ENCODE measurements at places on chromosomes 1 and 21.

- no peak for DNase-seq
Measured at GRCh38 chr1:3807769-3808168, 11.5 kb upstream of the LRRC47 start.

DNA sequence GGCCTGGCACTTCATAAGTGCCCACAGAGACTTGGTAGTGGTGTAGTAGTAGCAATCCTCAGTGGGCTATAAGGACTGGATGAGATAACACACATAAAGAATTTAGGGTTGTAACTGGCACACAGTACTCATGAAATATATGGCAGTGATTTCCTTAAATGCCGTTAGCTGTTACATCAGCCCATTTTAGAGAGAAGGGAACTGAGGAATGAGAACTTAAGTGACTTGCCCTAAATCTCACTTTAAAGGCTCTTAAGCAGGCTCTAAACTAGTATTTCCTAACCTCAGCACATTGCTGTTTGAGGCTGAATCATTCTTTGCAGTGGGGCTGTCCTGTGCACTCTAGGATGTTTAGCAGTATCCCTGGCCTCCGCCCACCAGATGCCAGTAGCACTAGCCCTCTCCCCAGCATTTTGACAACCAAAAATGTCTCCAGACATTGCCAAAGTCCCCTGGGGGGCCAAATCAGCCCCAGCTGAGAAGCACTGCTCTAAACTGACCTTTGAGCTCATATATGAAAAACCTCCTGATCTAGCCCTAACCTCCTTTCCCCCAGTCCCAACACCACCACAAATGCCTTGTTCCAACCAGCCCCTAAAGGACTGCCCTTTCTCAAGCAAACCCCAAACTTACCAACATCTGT, 11.6 kb downstream of the CAMK2N1 start:
- DNase-seq, result no peak

- DNase-seq, result no peak
Measured at GRCh38 chr1:160451859-160452232, 51.5 kb downstream of the VANGL2 start.

GRCh38 chr1:111958851-111959250, 30.6 kb downstream of the KCND3 start:
- no peak for DNase-seq

DNA sequence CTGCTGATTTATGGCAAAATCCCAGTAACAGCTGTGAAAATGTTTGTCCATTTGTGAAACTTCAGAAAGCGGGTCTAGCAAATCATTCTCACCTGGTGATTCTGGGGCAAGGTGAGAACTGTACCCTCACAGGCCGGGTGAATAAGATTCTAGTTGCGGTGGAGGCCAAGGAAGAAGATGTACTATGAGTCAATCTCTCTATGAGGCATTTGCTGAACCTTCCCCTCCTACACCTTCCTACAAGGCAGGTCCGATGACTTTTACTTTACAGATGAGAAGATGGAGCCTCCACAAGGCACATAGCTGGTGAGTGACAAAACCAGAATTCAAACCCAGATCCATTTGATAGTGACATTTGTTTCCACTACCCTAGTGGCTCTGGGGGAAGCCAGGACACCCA, 72.7 kb downstream of the BACH1 start:
- no peak for DNase-seq

- no peak for DNase-seq
Measured at GRCh38 chr1:219574484-219575087, 38.3 kb downstream of the ZC3H11B start.

- no peak for DNase-seq
Measured at GRCh38 chr1:40633523-40633922, 32.0 kb downstream of the RIMS3 start.

DNA sequence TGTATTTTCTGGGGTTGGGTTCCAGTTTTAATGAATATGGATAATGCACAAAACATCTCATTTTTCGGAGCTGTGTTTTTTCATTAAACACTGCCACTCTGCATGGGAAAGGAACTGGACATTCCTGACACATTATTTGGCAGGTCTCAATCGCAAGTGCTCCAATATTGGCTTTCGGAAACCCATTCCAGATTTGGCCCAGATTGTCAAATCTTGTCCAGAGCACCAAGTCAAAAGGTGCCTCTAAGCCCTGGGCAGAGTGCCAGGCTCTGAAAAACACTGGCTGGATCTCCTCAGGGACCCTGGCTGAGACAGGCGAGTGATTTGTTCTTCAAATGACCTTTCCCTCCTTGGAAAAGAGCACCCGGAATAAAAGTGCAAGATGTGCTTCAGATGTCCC, 68.4 kb upstream of the MRPS6 start:
- DNase-seq, result no peak

DNA sequence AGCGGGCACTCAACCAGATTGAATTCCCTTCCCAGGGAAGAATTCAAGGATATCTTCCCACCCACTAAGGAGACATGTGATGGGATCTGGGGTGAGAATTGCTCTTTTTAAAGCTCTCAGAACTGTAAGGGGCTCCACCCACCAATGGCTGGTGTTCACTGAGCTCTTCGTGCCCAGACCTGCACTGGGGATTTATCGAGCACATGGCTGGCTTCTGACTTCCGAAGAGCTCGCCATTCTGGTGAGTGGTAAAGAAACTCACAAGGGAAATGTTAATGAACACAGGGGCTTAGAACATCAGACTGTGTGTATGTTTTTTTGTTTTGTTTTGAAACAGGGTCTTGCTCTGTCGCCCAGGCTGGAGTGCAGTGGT, 9.8 kb downstream of the PADI3 start:
- no peak for DNase-seq

DNA sequence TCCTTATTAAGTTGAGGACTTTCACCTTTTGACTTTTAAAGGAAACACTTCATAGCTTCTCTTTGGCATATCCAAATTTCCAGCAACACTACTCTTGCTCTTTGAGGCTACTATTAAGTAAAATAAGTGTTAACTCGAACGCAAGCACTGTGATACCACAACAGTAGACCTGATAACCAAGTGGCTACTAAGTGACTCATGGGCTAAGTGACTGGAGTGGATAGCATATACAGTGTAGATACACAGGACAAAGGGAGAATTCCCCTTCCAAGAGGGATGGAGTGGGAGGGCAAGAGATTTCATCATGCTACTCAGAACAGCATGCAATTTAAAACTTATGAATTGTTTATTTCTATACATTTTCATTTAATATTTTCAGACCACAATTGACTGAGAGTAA, 9.8 kb upstream of the KCNA3 start:
- no peak for DNase-seq

DNA sequence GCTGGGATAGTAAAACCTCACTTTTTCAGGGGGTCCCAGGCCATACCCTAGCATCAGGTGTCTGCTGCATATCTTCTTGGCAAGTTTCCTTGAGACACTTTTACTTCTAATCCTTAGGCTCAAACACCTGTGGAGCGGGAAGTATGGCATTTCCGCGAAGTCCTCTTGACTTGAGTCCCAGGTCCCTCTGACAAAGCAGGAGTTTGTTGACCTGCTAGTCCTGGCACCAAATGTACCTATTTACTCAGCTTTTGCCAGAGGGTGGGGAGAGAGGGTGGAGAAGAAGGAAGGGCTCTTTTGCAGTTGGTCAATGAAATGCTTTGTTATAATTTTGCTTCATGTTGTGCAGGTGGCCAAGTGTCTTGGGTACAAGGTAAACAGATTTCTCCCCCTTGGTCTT, 59.7 kb downstream of the CLIC6 start:
- no peak for DNase-seq

GRCh38 chr1:21894034-21894881, 42.9 kb downstream of the HSPG2 start:
- no peak for DNase-seq

GRCh38 chr1:205988585-205988995, 14.6 kb downstream of the RAB7B start:
- no peak for DNase-seq

- DNase-seq, result no peak
Measured at GRCh38 chr1:215459136-215459535, 108.0 kb upstream of the KCTD3 start.

DNA sequence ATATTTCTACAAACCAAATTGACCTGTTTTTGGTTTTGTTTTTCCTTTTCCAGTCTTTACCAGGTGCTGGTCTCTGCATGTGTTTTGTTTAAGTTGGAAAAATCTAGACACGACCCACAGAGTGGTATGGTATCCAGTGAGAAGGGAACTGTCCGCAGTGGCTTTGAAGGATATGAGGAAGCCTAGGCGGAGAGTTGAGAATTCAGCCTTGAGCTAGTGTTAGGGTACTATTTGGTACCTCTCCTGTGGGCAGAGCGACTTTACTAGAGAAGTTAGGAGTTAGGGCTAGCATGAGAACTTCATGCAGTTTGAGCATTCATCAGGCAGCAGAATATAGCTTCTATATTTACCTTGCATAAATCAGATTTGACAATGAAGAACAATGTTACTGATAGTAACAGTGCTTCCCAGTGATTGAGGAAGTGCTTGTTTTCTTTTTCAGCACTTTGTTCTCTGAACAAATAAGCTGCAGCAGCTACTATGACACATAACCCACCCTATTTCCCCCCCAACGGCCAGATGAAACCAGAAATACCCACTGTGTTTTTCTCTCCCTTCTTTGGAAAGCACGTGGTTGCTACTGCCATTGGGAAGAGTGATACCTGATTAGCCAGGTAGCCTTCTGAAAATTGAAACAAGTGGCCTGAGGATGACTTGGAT, 19.0 kb downstream of the MRPS6 start:
- no peak for DNase-seq

- DNase-seq, result no peak
Measured at GRCh38 chr1:155888481-155888880, 22.7 kb downstream of the RIT1 start.

DNA sequence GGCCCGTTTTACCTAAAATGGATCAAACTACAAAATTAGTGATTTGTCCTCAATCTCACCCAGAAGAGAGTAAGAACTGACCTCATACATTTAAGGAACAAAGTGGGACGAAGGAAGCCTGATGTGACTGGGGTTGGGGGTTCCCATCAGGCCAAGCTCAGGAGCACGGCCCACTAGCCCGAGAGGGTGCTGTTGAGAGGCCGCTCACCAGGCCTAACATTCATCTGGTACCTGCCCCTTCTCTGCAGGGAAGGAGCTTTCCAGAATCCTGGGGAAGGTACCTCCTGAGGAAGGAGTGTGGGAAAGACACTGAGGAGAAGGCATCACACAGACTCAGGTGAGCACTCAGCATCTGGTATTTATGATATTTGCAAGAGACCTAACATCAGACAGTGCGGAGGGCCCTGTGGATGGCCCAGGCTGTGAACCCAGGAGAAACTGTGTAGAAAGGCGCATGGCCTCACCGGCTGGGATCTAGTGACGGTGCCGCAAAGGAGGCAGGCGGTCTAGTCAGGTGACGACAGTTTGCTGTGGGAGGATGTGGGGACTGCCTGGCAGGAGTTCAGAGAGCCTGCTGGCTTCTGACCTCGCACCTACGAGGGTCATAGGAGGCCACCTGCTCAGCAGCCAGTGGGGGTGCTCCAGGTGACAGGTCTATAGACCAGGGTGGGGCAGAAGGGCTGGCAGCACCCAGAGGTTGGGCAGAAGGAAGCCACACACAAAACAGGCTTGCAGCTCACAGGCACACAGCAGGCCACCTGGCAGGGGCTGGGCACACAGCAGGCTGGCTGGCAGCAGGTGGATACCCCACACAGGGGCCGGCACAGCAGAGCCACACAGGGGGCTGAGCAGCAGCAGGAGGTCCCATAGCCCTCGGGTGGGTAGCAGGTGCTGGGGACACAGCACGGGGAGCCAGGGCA, 543 bp downstream of the KRTAP12-4 start:
- DNase-seq, result peak; percentile 34

- DNase-seq, result no peak
Measured at GRCh38 chr1:102884238-102884637, 224.1 kb downstream of the COL11A1 start.

GRCh38 chr1:203351037-203351625, at the start of gene FMOD:
FMOD (minus strand) TSS chr1:203351122; CDS start chr1:203348270, 2,852 bp downstream.
- peak; percentile 89 for DNase-seq

DNA sequence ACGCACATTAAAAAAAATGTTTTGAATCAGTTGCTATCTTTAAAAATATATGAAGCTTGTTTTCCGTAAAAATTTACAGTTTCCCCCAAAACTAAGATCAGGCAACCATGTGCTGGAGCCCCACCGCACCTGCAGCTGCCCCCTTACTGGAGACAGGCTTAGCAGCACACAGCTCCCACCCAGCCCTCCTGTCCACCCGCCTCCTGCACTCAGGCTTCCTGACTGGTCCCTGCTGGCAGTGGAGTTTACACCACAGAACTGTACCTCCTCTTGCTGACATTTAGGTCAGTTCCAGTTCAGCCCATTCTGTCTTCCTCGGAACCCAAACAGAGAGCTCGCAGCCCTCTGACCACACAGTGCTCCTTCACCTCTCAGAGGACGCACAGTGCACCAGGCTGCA, 2.1 kb downstream of the GPR161 start:
- DNase-seq, result no peak

- DNase-seq, result no peak
Measured at GRCh38 chr21:45419162-45419561, 14.2 kb downstream of the COL18A1 start.

- no peak for DNase-seq
Measured at GRCh38 chr1:85570446-85571180, 9.9 kb upstream of the CCN1 start.

DNA sequence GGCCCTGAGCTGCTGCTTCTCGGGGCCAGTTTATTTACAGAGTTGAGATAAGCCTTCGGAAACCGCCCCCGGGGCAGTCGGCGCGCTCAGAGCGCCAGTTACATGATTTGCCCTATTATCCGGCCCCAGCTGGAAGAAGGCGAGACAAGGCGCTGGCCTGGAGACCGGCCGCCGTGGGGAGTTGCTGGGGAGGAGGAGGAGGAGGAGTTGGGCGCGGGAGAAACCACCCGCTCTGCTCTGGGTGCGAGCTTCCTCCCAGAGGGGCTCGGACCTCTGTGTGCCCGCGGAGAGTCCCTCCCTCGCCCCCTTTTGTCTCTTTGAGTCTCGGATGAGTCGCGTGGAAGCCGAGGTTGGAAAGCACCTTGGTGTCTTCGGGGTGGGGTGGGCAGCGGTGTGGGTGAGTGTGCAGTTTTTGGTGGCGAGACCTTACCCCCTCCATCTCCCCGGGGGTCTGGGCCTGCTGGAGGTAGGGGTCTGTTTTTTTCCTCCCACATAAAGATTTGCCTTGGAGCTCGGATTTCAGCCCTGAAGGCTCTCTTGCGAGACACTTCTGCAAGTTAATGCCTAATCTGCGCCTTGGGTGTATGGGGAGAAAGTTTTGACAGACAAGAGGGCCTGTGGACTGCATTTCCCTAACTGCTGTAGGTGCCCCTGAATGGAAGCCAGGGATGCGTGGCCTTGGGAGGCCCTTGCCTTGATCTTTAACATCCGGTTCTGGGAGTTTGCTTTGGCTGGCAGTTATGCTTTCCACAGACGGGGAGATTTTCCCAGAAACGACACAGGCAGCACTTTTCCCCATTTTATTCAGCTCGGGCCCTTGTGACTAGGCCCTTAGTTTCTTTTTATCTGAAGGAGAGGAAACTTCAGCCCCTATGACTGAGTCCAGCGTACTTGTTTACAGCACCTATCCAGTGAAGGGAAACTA, 80.0 kb downstream of the NDUFS5 start:
- DNase-seq, result no peak
